ENCODE measurements at places on chromosomes 11 and 22.

DNA sequence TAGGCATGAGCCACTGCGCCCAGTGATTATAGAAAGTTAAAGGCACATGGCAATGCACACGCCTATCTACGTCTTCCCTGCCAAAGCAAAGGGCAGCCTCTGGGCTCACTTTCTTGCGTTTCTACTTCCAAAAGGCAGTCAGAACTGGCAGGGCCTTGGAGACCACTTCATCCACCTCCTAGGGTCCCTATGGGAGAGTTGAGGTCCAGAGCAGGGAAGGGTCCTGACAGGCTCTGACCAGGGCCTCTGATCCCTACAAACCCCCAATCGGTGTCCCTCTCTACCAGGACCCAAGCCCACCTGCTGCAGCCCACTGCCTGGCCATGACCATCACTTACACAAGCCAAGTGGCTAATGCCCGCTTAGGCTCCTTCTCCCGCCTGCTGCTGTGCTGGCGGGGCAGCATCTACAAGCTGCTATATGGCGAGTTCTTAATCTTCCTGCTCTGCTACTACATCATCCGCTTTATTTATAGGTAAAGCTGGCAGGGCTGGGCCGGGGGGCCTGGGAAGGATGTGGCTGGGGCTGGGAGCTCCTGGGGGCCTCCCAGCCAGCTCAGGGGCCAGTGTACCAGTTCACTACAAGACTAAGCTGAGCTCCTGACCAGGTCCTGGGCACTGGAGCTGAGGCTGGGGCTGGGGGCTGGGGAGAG lies 1.5 kb downstream of the BEST1 start:
- DNase-seq: no peak

DNA sequence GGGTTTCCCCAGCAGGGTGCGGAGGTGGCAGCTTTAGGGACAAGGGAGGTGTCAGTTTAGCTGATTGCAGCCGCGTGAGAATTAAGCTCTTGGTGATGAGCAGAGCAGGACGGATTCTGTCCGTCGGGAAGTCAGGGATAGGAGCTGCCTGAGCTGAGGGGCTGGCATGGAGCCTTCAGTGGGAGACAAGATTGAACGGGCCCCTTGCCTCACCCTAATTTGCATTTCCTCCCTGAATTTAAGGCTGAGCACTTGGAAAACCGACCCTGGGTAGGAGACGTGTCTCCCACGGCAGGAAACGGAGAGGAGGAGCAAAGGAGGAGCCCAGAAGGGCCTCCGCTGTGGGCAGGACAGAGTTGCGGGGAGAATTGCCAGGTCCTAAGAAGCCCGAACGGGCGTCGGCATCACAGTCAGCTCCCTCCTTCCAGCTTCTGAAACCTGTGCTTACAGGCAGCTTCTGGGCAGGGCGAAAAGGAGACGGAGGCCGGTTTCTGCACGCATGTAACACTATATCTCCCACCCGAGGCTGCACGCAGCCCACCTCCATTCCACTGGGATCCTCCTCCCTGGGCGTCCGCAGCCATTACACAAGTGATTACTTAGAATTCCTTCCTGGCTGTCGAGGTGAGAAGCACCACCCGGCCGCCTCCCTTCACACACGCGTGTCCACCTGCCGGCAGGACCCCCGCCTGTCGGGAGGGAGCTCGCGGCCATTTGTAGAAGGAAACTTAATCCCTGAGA lies 345.8 kb downstream of the BRD1 start:
- no peak for DNase-seq

GRCh38 chr11:75563978-75564552 lies 2.0 kb downstream of the SERPINH1 start:
- DNase-seq: no peak

GRCh38 chr11:132142554-132142953 lies 772.1 kb downstream of the NTM start:
- no peak for DNase-seq

- DNase-seq: no peak
Measured at GRCh38 chr11:64049509-64049908, 13.8 kb downstream of the FLRT1 start.

GRCh38 chr11:85898456-85898855 lies 43.3 kb downstream of the CCDC83 start:
- DNase-seq: no peak

- DNase-seq: no peak
Measured at GRCh38 chr11:293271-293851, 4.4 kb downstream of the PGGHG start.

DNA sequence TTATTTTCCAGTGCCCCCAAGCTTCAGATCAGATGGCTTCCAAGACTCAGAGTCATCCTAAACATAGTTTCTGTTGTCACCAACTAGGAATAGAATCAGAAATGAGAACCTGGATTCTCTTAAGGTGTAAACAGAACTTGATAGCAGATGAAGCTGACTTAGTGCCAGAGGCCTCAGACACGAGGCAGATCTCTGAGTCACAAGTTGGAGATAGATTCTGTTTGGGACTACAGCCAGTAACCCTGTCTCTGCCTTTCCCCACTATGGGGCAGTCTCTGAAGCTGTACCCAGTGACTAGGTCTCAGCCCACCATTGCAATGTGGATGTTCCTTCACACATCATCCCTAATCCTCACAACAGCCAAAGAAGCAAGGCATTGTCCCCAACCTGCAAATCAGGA lies 25.4 kb downstream of the NEU3 start:
- no peak for DNase-seq

GRCh38 chr11:4495487-4495886 lies 13.0 kb downstream of the OR52K1 start:
- no peak for DNase-seq

- DNase-seq: no peak
Measured at GRCh38 chr22:21455334-21456089, 11.7 kb upstream of the TMEM191C start.

DNA sequence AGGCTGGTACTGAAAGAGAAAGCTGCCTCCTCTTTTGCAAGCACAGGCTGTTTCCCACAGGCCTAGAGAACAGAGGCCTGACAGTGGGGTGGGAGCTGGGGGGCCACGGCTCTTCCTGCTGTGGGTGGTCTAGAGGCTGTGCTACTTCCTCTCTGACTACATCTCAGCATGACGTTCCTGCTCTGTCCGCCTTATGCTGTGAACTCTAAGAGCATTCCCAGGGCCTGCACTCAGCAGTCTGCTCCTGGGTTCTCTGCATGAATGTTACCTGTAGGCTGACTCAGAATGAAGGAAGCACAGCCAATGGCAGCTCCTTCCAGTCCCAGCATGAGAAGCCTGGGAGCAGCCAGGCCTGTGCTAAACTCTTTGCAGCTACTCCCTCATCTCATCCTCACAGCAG lies 534.3 kb downstream of the NTM start:
- no peak for DNase-seq

- DNase-seq: no peak
Measured at GRCh38 chr22:43077121-43077877, 11.9 kb downstream of the TTLL1 start.

- DNase-seq: no peak
Measured at GRCh38 chr11:10428453-10428852, 26.6 kb upstream of the AMPD3 start.

DNA sequence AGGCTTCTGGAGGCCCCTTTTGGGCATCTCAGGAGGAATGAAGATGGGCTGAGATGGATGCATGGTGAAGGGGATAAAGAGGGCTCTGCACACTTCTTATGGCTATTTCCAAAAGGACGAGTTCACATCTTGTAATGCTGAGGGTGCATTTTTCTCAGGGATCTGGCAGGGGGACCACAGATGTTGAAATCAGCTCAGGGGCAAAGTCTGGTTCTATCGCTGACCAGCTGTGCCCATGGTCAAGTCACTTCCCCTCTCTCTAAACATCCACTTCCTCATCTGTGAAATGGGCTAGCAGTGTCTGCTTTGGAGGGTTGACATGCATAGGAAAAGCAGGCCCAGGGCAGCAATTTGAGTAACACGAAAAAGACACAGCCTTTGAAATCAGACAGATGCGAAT lies 26.5 kb downstream of the LHFPL7 start:
- DNase-seq: no peak

GRCh38 chr11:134360050-134360835 lies 28.5 kb downstream of the GLB1L2 start:
- peak; percentile 7 for DNase-seq

DNA sequence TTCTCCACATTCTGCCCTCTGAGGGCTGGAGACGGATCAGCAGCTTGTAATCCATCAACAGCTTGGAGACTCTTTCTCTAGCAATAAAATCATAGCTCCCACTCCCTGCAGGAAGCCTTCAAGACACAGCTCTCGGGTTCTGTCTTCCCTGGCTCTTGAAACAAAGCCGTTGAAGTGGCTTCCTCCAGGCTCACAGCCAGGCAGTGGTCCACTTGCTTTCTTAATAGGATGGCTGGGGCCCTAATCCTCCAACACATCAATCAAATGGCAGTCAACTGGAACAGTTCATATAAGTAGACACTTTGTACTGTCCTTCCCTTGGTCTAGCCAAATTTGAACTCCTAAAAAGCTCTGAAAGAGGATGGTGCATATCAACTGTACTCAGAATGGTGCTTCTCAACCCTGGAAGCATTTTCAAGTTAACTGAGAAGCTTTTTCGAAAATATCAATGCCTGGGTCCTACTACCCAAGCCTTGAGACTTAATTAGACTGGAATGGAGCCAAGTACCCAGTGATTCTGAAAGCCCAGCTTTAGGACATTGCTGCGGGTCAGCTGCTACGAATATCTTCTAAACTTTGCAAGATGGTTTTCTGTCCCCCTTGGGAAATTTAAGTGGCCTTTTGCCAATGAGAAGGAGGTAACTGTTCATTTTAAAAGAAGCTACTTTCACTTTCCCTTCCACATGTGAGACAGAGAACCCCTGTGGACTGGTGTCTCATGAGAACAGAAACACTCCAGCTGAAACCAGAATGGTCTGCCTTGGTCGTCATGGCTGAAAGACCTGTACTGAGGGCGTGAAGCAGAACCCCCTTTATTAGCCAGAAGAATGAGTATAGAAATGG lies 74.7 kb downstream of the SC5D start:
- no peak for DNase-seq

DNA sequence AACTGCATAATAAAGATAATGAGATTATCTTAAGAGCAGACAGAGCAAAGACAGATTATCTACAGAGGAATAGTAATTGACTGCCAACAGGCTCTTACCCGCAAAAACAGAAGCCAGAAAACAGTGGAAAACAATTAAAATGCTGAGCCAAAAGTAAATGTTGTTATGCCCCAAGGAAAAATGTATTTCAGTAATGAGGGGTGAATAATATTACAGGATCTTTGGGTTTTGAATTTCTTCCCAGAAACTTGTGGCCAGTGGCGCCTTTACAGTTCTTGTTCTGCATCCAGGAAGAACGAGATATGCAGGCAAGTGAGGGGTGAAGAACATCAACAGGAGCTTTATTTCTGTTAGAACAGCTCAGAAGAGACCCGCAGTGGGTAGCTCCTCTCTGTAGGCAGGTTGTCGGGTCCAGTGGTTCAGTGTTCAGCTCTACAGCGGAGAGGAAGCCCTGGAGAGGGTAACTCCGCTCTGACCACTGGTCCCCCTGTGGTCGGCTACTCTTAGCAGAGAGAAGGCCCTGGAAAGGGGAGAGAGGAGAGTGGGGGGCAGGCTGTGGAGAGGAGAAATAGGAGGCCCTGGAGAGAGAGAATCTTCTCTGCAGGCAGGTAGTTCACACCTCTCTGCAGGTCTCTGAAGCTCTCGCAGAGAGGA lies 51.8 kb upstream of the SC5D start:
- no peak for DNase-seq

GRCh38 chr11:11211186-11211585 lies 141.9 kb downstream of the CSNK2A3 start:
- no peak for DNase-seq

DNA sequence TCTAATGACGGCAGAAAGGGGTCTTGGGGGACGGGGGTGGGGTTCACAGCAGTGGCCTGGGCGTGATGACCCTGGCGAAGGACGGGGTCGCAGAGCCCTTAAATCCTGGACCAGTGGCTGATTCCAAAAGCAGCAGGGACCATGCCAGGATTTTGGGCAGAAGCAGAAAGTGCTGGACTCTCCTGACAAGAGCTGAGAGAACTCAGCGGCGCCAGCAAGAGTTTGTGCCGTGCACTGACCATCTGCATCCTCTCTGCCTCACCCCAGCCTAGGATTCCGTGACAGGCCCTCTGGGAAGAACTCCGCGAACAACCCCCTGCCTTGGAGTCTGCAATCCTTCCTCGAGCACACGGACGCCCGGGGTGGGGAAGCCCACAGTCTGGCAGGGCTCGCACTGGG lies 644 bp upstream of the NDUFV1 start:
- no peak for DNase-seq

- no peak for DNase-seq
Measured at GRCh38 chr11:69380921-69381581, 87.1 kb downstream of the MYEOV start.

GRCh38 chr11:69831985-69832384 lies 12.8 kb upstream of the FGF3 start:
- no peak for DNase-seq

GRCh38 chr11:95904009-95904650 lies 19.8 kb downstream of the MTMR2 start:
- no peak for DNase-seq

- DNase-seq: no peak
Measured at GRCh38 chr11:127474766-127475165, 474.2 kb upstream of the KIRREL3 start.

GRCh38 chr11:122897606-122898210 lies 15.1 kb downstream of the JHY start:
- DNase-seq: no peak

GRCh38 chr11:112310419-112310818 lies 49.8 kb upstream of the PLET1 start:
- DNase-seq: no peak

DNA sequence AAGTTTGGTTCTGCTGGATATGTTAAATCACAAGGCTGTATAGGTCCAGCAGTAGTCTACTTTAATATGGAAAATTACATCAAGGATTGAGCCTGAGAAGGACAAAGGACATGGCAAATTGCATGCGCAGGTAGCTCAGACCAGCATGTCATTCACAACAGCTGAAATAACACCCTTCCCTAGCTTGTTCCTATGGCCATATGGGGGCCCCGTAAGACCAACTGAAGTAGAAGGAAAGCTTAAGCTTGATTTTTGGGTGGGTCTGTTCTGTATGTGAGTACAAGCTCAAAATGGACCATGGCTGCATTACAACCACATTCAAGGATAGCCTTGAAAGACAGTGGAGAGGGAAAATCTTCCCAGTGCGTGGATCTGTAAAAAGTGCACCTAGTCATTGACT lies 20.6 kb upstream of the PDE3B start:
- no peak for DNase-seq

DNA sequence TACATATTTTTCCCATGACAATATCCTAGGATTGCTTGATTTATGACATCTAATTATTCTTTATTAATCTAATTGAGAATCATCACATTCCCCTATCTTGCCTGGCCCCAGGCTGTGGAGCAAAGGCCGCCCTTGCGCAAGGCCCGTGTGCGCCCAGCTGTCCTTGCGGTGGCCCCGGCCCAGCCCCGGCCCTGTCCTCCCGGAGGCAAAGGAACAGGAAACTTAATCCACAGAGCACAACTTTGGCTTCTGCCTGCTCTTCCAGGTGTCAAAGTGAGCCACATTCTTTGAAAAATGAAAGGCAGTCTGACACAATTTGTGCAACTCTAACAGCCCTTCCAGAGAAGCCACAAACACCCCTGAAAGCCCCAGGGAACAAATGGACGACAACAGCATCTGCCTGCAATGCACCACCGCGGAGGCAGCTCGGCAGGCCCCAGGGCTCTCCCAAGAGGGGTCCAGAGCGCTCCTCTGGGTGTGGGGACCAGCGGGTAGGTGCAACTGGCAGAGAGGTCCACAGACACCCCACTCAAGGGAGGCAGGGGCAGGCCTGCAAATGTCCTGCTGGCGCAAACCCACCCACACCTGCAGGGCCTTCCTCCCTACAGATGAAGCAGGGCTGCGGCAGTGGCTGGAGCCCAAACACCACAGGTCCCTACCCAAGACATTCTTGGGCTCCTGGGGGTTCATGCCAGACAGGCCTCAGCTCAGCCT lies 30.3 kb downstream of the GNB1L start:
- no peak for DNase-seq

GRCh38 chr11:124080327-124081001 lies 34.8 kb upstream of the VWA5A start:
- peak; percentile 41 for DNase-seq
